ENCODE measurements at places on chromosomes 2 and 18.

DNA sequence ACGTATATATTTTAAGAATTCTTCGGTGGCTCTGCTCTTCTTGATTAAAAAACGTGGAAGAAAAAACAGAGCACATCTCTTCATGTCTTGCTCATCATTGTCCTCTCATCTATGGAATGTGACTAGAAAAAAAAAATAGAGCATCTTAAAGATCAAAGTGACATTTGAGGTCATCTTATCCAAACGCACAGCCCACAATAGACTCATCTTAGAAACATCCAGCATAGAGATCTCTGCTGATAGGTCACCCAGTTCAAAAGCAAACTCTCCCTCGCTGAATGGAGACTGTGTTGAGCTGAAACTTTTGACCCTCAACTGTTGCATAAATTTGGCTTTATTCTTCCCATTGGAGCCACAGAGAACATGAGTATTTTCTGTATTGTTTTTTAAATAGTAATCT is 65.2 kb downstream of the CMPK2 start:
- DNase-seq: no peak

DNA sequence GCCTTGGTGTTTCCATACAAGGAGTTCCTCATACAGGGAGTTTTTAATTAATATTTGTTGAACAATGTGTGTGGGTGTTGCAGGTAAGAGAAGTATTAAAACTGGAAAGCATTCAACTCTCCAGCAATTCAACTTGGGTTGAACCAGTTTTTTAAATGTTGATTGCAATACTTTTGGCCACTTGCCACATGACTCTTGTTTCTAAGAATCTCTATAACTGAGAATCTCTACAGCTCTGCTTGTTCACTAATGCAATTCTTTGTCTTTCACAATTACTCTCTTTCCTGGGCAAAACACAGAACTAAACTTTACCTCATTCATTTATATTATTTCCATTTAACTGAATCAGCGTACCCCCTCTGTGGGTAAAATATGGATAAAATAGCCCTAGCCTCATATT is 429.4 kb downstream of the ARHGAP15 start:
- DNase-seq: no peak

DNA sequence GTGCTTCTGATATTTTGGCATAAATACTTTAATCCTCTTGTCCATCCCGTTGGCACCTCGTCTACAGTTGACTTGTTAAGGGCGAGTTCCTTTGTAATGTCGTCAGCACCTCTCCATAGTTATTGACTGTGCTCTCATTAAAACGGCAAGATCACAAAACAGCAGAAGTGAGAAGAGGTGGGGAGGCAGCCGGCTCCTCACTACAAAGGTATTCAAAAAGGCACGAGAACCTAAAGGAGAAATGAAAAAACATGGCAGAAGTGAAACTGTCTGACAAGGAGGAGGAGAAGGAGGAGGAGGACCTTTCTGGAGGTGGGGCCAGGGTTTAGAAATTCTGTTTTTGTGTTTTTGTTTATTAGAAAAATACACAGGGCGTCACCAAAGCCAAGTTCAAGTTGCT is 235.6 kb downstream of the BCL11A start:
- peak; percentile 40 for DNase-seq

GRCh38 chr2:12227941-12228608 is 481.6 kb downstream of the LPIN1 start:
- no peak for DNase-seq

- DNase-seq: no peak
Measured at GRCh38 chr2:55078956-55079355, 28.7 kb upstream of the RTN4 start.

GRCh38 chr2:47266939-47267710 is 112.0 kb upstream of the STPG4 start:
- no peak for DNase-seq

GRCh38 chr18:62741118-62741566 is 25.8 kb downstream of the PHLPP1 start:
- DNase-seq: no peak

- no peak for DNase-seq
Measured at GRCh38 chr2:177635696-177636095, 243.1 kb downstream of the AGPS start.

- no peak for DNase-seq
Measured at GRCh38 chr18:50441501-50441900, 66.7 kb downstream of the SKA1 start.

DNA sequence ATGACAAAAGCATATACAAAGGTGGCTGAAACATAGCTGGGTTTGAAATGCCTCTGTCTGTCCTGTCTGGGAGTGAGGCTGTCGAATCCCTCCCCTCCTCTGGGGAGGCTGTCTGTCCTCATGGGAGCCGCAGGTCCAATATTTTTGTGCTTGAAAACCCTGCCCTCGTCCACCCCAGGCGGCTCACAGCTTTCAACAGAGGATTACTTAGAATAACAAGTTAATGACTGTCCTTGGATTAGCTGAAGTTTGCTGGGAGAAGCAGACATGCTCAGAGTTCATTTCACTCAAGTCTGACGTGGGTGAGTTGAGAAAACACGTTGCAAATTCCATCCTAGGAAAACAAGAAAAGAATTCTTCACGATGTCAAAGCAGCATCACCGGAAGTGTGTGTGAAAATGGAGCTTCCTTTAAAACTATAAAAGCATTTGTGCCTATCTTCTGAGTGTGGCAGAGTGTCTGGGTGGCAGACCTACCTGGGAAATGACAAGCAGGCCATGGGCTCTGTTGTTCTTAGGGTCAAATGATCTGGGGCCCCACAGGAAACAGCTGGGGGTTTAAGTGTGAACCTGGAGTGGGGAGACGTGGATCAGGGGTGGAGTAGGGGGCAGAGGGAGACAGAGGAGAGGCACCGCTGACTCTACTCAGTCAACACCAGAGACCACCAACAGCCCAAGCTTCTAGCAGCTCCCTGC is 77.1 kb downstream of the DDX1 start:
- no peak for DNase-seq

GRCh38 chr2:176091329-176092258 is 927 bp upstream of the HOXD13 start:
- no peak for DNase-seq

GRCh38 chr18:5451150-5451549 is 92.6 kb downstream of the EPB41L3 start:
- no peak for DNase-seq

DNA sequence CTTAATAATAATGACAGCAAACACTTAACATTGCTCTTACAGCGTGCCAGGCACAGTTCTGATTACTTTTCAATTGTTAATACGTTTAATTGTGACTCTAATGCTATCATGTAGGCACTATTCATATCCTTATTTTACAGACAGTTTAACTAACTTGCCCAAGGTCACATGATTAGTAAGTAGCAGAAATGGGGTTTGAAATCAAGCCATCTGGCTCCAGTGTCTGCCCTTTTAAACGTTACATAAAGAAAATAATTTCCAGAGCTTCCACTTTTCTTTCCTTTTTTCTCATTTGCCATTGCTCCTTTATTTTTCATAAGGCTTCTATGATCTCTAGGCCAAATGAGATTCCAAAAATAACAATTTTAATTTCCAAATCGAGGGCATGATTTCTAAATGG is 50.6 kb upstream of the IKZF2 start:
- DNase-seq: no peak

DNA sequence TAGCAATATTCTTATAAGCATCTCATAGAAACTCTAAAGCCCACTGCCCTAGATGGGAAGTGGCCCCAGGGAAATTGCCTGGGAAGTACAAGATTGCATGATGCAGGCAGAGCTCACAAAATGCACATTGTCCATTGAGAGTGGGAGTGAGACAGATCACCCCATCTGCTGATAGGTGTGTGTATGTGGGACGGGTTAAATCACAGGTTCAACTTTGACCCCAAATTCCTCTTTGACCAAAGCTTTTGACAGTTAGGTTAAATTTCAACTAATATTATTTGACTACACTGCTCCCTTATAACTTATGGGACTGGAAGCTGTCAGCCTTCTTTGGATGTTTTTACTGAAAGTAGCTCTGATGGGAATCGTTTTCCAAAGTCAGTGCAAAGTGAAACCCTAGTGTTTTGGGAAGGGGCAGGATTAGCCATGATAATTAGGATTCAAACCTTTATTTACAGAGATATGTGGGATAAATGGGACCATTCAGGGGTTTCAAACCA is 11.4 kb upstream of the FABP1 start:
- no peak for DNase-seq

- DNase-seq: no peak
Measured at GRCh38 chr2:158041400-158041799, 60.3 kb upstream of the UPP2 start.

- no peak for DNase-seq
Measured at GRCh38 chr2:9712263-9712662, 81.5 kb upstream of the YWHAQ start.

- DNase-seq: no peak
Measured at GRCh38 chr2:96596596-96596995, 41.5 kb downstream of the KANSL3 start.

DNA sequence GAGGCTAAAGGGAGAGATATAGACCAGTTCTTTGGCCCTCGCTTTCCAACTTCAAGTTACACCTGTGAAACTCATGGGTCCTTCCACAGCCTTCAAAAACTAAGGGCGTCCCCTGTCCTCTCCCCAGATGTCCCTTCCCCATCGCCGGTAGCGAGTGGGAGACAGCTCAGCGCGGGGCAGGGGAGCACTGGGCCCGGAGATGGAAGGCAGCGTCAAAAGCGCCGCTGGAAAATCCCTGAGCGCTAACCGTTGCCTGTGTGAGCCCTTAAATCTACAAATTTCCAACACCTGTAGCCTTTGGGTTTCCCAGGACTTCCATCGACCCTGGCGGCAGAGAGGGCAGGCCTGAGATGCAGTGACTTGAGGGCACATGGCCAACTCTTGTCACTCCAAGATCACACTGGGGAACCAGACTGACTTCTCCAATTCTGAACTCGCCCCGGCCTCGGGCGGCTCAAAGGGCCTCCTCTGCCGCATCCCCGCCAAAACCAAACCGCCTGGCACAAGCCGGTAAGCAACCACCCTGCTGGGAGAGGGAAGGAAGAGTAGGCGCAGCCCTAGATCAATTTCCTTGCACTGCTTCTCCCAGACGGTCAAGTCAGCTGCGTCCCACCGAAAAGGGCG is 879 bp upstream of the EPAS1 start:
- DNase-seq: no peak

GRCh38 chr2:156435396-156435717 is 822 bp upstream of the GPD2 start:
- no peak for DNase-seq

GRCh38 chr18:68262690-68263294 is 452.1 kb downstream of the TMX3 start:
- DNase-seq: no peak

- DNase-seq: no peak
Measured at GRCh38 chr2:227536445-227536844, 62.2 kb upstream of the SCYGR2 start.

DNA sequence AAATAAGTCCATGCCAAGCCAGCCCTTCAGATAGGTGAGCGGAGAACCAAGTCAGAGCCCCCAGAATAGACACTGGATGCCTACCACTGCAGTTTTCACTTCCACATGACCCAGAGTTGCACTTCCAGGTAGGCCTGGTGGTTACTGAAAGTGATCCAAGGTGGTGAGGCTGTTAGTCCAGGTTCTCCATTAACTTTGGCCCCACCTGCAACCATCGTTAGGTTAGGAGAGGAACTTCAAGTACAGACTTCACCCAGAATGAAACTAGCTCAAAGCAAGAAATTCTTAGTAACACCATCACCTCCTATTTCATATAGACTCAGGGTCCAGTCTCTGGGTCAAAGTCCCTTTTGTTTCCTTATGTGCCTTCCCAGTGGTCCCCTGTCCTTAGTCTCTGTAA is 293.1 kb upstream of the ID2 start:
- no peak for DNase-seq

DNA sequence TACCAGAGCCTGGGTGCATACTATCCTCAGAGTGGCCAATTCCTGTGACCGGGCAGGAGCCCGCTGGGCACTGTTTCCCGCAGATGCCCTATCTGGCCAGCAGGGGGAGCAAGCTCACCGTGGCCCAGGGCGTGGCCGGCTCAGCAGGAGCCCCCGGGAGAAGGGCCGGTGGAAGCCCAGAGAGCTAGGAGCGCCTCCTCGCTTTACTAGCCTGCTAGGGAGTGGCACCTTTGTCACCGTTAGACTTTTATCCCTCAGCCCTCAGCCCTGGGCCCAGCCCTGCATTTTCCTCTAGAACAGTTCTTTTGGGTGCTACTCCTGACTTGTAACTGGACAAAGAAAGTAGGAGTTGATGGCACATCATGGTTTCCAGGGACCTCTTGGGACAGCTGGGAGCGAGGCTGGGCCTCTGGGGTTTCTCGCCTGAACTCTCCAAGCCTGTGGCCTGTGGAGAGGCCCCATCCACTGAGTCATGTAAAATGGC is 24.0 kb downstream of the TMEM177 start:
- peak; percentile 58 for DNase-seq

- no peak for DNase-seq
Measured at GRCh38 chr18:76432970-76433767, 61.9 kb downstream of the ZNF516 start.

DNA sequence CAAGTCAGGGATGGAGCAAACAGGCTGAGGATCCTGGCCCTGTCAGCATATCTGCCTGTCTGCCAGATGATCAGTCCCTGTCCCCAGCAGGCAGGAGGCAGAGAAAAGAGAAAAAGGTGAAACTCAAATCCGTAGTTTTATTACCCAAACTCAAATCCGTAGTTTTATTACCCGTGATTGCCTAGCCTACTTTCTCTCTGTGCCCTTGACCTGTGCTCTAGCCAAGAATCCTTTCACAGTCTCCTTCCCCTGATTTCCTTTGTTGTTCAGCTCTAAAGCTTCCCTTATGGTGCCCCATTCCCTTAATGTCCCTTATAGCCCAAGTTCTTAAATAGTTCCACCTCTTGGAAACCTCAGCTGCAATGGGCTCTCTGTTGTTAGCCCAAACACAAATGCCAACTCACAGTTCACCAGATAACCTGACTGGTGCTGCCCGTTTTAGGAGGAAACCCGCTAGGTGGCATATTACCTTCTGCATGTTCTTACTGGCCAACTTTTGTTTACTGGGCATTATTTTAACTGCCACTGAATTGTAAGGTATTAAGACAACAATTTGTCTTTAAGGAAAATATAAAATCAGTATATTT is 125.7 kb upstream of the FZD5 start:
- DNase-seq: no peak

DNA sequence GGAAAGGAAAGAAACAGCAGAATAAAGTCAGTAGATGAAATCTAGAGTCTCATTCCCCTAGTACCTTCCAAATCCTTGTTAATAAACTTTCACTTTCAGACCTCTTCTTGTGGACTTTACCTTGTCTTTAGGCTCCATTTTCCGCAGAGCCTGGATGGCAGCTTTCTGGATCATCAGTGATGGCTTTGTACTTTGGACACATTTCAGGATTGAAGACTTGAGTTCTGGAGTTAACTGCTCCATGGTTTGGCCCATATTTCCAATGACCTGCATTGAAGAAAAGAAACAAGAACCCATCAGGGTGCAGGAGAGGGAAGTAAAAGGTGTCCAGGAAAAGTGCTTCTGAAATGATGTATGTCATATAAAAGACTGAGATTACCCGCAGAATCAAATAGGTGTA is 14.4 kb downstream of the APOB start:
- DNase-seq: no peak

DNA sequence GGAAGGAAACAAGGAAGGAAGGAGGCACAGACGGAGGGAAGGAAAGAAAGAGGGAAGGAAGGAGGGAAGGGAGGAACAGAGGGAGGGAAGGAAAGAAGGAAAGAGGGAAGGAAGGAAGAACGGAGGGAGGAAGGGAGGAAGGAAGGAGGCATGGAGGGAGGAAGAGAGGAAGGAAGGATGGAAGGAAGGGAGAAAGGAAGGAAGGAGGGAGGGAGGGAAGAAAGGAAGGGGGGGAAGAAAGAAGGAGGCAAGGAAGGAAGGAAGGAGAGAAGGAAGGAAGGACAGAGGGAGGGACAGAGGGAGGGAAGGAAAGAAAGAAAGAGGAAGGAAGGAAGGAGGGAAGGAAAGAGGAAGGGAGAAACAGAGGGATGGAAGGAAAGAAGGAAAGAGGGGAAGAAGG is 7.6 kb upstream of the ACOXL start:
- no peak for DNase-seq
